Stimulated activated effector memory CD8-positive, alpha-beta T cell treated with anti-CD3 and anti-CD28 coated beads, Interleukin-12 subunit alpha, Interleukin-12 subunit beta, amount 100 ng/mL, for 72 hours (primary cell): ENCODE measurements at places on chromosomes 3 and 15.

DNA sequence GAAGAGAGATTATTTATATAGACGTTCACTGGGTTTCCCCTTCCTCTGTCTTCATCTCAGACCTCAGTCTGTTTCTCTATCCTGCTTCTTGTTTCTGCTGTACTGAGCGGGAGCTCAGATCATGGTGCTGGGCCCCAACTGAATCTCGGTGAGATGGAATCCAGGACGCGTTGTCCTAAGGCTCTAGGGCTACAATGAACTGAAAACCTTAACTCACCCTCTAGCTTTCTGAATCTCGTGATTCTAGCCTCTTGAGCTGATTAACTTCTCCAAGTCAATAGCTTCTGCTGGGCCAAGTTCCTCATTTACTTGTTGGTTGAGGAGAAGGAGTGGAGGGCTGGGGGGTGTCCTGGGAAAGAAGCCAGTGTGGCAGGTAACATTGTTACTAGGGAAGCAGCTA lies 32.7 kb upstream of the MAP3K13 start:
- no peak for DNase-seq

GRCh38 chr3:45553469-45553974 lies 41.0 kb upstream of the LIMD1 start:
- no peak for DNase-seq

DNA sequence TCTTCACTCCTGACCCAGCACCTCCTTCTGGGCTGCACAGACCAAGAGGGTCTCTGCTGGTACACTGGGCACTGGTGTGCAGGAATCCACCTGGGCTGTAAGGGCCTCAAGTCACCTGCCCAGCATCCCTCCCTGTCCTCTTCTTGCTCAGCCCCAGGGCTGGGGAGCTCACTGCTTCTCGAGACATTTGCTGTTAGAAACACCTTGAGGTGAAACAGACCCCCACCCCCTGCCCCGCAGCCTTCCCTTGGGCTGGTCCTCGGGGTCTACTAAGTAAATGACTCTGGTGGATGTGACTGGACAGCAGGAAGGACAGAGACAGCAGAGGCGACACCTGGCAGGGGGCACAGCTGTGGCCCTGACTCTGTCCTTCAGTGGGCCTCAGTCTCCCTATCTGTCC lies 29.1 kb downstream of the LOXL1 start:
- DNase-seq: no peak

- no peak for DNase-seq
Measured at GRCh38 chr15:64525828-64526530, 65.6 kb downstream of the ZNF609 start.

- DNase-seq: no peak
Measured at GRCh38 chr3:99313485-99313884, 324.9 kb upstream of the COL8A1 start.

DNA sequence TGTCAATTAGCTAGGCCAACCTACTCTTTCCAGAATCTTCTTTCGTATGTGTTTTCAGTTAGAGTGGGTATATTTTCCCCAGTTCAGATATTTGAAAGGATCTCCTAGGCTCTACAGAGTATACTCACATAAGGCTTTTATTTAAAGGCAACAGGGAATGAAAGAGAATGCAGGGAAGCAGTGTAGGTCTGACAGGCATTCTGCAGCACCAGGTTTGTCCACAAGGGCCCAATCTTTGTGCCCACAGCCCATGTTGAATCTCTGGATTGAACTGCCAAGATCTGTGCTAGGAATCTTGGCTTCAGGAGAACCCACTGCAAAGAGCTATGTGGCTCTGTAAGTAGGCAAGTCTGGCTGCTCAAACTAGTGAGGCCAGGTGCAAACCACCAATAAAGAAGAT lies 24.2 kb upstream of the GALNT15 start:
- no peak for DNase-seq

DNA sequence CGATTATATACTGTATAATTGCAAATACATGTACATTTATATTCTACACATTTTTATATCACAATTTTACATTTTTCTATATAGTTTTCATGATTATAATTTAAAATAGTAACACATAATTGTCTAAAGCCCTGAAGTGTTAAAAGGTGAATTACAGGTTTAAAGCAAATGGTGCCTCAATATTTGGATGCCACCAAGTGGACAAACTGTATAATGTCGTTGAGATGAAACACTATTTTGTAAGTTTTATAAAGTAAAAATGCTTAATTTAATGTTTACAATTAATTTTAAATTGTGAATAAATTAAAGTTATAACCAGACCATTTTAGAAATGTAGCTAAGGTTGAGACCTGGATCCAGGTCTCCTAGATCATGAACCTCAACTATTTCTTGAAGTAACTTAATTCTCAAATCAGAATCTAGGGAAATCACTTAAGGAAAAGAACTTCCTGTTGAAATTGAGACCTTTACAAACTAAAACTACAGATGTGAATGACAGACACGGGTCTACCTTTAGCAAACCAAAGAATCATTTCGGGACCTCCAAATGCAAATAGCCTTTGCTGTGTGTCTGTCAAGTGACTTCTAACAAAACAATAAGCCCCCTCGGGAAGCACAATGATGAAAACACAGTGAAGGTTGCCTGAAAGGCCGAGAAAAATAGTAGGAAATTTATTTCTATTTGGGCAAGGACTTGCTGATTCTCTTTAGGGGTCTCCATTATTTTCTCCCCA lies 37.8 kb downstream of the EHHADH start:
- DNase-seq: no peak

DNA sequence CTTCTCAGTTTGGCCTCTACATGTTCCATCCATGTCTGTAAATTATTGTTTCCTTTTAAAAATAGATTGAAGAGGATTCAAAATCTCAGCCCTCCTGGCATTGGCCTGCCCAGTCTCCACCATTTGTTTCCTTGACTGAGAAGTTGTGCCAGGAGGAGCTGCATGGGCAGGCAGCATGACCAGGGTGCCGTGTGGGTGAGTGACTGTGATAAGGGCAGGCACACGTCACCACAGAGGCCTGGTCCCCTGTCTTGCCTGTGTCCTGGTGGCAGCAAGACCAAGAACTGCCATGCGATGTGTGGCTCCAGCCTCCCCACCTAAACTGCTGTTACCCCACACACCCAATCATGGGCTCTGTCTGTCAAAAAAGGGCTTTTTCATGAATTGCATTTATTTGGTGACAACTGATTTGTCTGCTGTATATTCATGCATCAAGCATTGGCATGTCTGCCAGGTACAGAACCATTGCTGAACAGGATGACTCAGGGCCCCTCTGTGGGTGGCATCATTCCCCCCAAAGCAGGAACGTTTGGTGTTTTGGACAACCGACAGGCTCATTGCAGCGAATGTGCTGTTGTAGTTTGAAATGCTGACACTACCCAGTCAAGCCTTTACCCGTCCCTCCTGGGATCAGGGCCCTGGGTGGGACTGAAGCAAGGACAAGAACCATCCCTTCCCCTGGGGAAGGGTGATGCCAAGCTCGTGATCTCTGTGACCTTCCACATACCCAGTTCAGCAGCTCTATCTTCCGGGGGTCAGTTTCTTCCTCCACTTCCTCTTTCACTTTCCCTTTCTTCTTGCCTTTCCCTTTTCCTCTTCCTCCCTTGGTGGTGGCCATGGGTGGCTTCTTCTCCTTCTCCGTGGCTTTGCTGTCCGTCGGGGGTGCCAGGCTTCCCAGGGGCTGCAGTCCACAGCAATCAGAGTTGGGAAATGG lies 51.6 kb downstream of the TRPM1 start:
- DNase-seq: no peak

DNA sequence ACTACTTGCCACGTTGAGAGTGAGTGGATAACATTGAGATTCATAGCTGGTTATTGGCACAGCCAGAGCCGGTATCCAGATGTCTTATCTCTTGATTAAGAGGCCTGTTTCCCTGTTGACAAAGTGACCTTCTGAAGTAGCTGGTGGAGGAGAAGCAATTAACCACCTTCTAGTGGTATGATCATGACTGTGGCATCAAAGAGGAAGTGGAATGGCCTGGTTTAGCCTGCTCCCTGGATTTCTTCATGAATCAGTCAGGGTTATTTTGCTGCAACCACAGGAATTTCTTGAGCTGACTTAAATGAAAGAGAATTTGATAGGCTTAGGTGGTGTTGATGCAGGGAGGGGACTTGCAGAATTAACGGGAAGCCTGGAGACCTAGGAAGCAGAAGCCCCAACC lies 398.3 kb downstream of the MFSD1 start:
- DNase-seq: no peak

DNA sequence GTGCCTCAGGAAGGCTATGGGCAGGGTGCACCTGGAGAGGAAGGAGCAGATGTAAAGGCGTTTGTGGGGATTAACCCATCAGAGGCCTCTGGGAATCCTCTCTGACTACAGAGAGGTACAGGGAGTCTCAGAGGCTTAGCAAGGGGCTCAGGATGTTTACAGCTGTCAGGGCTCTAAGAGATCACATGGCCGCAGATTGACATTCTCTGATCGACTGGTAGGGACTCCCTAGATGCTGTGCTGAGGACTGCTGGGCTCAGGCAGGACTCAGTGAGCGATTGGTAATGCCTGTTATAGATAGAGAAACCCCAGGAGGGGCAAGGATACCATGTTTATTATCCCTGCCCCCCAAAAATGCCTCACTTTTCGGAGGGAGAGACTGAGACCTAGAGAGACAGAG lies 103.5 kb downstream of the CORO2B start:
- no peak for DNase-seq

GRCh38 chr15:29903785-29904464 lies 81.7 kb upstream of the TJP1 start:
- DNase-seq: no peak

- DNase-seq: no peak
Measured at GRCh38 chr3:145776782-145777408, 384.1 kb downstream of the PLOD2 start.

DNA sequence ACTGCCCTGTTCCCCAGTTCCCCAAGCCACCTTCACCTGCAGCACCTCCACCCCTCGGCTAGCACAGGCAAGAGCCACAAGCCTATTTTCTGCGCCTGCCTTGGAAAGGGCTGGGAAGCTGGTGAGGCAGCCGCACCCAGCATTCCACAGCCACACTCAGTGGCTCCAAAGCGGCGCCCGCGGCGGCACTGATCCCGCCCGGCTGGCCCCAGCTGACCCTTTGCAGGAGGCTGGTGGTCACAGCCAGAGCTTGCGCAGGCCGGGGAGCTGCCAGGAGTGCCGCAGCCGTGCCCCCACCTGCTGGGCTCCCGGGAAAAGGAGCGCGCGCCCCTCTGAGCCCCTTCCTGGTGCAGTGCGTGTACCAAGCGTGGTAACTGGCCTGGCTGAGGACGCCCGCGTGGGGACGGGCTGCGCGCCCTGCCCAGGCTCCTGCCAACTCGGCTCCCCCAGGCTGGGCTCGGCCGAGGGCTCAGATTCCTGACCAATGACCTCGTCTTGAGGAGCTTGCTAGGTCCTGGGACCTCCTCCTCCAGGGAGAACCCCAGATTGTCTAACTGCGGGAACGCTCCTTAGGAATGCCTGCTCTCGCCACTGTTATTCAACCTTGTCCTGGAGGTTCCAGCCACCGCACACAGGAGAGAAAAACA lies 13.3 kb downstream of the GRAMD2A start:
- no peak for DNase-seq

DNA sequence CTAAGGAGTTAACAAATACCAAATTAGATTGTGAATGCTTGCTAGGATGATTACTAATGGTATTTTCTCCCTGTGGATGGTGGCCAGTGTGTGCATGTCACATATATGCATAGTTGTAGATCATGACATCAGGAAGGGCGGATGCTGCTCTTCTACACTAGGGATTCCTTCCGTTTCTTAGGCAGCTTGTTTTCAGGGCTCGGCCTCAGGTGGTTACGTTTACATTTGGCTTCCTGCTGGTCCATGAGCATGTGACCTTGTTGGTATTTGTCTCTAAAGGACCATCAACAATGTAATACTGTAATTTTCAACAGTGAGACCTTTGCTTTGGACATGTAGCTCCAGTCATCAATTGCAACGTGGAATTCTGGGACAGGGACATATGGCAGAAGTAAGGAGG lies 221.4 kb downstream of the NR1D2 start:
- no peak for DNase-seq

DNA sequence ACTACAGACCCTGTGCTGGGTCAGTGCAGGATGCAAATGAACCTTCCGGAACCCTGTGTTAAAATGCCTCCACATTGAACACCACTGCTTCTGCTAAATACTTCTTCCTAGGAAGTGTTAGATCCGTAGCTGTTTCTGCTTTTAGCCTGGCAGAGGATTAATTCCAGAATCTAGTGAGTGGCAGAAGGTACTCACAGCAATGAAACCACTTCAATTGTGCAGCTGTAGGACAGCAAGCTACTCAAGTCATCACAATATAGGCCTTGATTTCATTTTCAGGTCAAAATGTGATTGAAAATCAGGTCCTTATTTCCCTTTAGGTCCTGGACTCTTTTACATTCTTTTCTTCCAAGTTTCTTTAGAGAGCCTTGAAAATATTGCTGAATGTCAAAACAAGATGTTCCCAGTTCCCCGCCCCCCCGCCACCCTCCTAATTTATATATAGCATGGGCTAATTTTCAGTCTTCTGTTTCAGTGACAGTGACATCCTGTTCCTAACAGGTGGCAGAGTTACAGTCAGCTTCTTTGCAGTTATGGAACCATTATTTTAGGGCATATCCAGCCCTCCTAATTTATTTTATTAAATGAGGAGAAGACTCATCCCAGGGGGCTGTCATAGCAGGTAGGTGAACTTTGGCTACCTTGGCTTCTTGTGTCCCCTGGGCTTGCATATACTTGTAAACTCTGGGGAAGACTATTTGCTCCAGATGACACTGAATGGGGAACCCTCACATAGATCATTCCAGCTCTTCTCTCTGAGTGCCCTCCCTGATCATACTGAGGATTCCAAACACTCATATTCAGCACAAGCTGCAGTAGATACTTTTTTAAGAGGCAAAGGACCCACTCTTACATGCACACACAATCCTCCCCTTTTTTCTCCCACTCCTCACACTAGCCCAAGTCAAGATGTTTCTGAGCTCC lies 28.0 kb upstream of the ARNT2 start:
- DNase-seq: no peak

GRCh38 chr3:194422188-194422587 lies 23.1 kb upstream of the GP5 start:
- DNase-seq: no peak

GRCh38 chr15:46080016-46080415 lies 445.2 kb downstream of the SQOR start:
- DNase-seq: no peak

DNA sequence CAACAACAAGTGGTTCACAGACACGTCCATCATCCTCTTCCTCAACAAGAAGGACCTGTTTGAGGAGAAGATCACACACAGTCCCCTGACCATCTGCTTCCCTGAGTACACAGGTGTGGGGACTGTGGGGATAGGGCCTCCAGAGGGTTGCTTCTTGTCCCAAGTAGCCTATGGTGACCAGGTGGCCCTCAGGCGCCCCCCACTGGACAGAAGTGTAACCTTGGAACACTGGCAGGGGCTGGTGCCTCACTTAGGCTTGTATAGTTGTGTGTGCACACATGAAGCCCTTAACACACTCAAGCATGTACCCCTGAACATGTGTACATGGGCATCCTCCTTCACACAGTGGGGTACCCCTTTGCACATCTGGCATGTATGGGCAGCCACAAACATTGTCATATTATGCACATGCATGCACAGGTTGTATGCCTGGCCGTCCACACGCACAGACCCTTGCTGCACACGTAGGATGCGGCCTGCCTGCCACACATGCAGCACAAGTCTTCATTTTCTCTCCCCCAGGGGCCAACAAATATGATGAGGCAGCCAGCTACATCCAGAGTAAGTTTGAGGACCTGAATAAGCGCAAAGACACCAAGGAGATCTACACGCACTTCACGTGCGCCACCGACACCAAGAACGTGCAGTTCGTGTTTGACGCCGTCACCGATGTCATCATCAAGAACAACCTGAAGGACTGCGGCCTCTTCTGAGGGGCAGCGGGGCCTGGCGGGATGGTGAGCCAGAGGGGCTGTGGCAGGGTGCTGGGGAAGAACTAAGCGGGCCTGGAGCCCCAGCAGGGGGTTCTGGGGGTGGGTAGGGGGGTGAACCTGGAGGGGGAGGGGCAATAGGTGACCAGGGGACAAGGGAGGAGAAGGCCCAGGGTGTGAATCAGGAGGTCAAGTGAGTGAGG lies 11.7 kb upstream of the SEMA3B start:
- no peak for DNase-seq
